ENCODE measurements at places on chromosomes 16 and 17.

DNA sequence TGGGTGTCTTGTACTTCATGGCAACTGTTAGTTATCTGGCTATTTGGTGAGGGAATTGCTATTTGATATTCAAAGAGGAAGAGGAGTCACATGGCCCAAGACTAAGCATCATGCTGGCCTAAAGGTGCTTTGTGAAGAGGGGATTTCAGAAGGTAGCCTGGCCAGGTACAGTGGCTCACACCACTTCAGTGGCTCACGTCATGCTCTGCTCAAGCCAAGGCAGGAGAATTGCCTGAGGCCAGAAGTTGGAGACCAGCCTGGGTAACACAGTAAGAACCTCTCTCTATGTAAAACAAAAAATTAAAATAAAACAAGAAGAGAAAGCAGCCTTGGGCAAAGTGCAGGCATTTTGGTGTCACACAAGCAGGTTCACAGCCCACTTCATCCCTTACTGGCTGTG is 6.4 kb upstream of the MT1B start:
- no peak for DNase-seq

- no peak for DNase-seq
Observed at GRCh38 chr17:81317530-81317821, 22.4 kb upstream of the SLC38A10 start.

DNA sequence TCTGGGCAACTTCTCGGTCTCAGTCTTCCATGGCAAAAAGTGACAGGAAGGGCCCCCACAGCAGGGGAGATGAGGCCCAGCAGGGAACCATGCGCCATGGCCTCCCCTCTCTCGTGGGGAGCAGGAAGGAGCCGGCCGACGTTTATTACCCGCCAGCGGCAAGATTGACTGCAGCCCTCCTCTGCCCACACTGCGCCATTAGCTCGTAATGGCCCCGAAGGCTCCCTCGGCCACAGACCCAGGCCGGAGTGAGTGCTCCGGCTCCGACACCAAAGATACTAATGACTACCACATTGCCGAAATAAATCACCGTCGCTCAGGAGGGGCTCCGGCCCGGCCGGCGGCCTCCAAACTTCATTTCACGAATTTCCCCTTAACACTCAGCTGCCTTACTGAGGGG is 226.9 kb downstream of the C16orf78 start:
- DNase-seq = no peak

- DNase-seq = no peak
Observed at GRCh38 chr17:16419929-16420271, 4.5 kb downstream of the TRPV2 start.

GRCh38 chr16:11383481-11384183 is 38.4 kb downstream of the RMI2 start:
- no peak for DNase-seq

GRCh38 chr16:82995924-82996441 is 369.2 kb downstream of the CDH13 start:
- no peak for DNase-seq

- DNase-seq = no peak
Observed at GRCh38 chr17:8821446-8822105, 22.4 kb upstream of the MFSD6L start.

- DNase-seq = no peak
Observed at GRCh38 chr16:50615891-50616290, 65.2 kb downstream of the SNX20 start.

GRCh38 chr17:48605991-48606891 is 1.5 kb upstream of the HOXB6 start:
- no peak for DNase-seq

DNA sequence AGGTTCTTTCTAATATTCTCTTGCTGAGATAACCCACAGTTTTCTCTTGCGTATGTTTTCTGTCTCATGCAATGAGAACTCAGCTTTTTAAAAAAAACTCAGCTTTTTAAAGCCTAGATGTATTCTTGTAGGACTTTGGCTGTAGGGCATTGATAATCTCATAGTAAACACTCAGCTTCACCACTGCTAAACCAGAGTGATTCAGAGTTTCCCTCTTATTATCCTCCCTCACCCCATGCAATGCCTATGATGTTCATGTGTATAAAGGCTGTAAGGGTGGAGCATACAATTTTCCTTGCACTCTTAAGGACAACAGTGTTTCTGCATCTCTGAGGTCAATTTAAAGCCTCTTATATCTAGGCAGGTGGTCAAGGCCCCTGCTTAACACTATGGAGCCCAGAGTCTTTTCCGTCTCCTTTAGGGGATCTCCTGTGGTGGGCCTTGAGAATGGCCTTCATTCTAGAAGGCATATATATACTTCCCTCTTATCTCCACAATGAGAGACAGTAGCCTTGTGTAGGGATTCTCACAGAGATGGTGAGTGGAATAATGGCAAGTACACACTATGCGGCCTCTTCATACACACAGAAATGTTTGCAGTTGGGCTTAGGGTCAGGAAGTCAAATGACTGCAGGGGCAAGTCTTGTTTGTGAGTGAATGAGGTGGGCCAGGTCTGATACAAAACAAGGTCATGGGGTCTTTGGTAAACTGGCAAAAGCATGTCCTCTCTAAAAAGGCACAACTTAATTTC is 279.6 kb downstream of the HS3ST3A1 start:
- no peak for DNase-seq

DNA sequence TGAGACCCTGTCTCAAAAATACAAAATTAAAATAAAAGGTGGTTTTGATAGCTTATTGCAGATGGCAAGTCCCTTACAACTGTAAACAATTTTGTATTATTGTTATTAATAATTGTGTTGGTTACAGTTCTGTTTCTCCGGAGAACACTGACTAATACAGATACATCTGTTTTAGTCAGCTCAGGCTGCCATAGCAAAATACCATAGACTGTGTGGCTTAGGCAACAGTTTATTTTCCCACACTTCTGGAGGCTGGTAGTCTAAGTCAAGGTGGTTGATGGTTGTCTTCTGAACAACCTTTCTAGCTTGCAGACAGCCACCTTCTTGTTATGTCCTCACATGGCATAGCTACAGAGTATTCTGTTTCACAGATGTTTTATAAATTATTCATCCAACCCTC is 14.2 kb upstream of the IL21R start:
- DNase-seq = no peak

GRCh38 chr16:81127051-81127450 is 30.9 kb upstream of the GCSH start:
- DNase-seq = no peak

- no peak for DNase-seq
Observed at GRCh38 chr16:11229906-11230305, 26.1 kb downstream of the SOCS1 start.

DNA sequence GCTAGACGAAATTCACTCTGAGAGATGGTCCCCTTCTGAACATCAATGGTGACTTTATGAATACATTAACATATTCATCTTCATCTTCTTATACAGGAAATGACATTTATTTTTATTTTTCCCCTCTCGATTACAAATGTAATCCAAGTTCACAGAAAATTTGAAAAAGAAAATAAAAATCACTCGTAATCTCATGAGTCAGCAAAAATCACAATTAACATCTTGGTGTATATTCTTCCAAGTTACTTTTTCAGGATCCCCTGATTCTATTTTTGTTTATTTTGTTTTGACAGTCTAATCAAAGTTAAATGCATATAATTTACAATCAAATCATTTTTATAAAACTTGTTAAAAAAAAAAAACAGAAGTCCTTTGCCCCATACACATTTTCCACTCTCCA is 27.6 kb downstream of the C16orf87 start:
- DNase-seq = no peak

DNA sequence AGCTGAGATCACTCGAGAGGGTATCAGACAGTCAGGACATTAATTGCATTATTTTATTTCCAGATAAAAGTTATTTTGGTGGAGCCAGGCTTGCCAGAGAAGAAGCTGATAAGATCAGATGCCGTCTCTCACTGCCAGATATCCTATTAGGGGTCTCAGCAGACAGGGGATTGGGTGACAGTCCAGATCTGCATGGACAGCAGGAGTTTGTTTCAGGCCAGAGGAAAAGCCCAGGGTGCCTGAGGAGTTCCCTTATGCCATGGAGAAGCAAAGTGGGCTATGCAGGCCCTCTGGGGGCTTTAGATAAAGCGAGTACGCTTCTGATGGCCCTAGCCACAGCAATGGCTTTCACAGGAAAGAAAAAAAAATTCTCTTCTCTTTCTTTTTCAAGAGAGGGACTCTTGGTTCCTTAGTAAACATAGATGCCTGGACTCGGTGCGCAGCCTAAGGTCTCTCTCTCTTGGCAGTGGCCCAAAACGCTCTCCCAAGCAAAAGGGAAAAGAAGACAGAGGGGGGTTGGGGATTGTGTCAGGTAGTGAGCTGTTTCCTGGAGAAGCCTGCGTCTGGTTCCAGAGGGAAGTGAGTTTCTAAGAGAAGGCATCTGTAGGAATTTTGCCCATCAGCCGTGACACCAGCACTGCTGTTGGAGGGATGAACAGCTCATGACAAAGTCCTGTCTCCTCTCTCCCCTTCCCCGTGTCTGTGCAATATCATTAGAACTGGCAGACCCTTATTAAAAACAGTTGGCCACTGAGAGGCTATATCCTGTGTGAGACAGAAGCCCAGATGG is 166.3 kb upstream of the FOXF1 start:
- DNase-seq = no peak

- DNase-seq = peak; percentile 75
Observed at GRCh38 chr17:18093616-18094408, 6.1 kb downstream of the DRG2 start.

DNA sequence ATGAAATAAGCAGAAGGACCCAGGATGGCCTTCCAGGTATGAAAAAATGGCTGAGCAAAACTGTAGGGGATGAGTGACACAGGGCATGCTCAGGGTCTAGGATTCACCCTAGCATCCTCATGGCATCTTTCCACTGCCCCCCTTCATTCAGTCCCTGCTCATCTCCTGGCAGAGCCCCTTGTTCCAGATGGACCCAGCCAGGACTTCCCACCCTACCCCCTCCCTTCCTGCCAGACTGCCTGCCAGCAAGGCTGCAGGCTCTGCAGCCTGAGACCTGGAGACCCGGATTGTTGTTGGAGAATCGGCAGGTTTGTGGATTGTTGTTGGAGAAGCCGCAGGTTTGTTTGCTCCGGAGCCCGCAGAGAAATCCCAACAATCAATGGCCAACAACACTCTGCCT is 6.6 kb downstream of the SEZ6 start:
- no peak for DNase-seq

- no peak for DNase-seq
Observed at GRCh38 chr16:76345163-76345661, 68.0 kb downstream of the CNTNAP4 start.

- DNase-seq = no peak
Observed at GRCh38 chr16:49623501-49624266, 232.2 kb downstream of the ZNF423 start.

GRCh38 chr17:10116267-10116666 is 82.1 kb downstream of the GAS7 start:
- no peak for DNase-seq

- DNase-seq = no peak
Observed at GRCh38 chr17:62921817-62922216, 44.2 kb upstream of the TANC2 start.

GRCh38 chr17:7417056-7417655 is 3.0 kb upstream of the SPEM1 start:
- DNase-seq = no peak

DNA sequence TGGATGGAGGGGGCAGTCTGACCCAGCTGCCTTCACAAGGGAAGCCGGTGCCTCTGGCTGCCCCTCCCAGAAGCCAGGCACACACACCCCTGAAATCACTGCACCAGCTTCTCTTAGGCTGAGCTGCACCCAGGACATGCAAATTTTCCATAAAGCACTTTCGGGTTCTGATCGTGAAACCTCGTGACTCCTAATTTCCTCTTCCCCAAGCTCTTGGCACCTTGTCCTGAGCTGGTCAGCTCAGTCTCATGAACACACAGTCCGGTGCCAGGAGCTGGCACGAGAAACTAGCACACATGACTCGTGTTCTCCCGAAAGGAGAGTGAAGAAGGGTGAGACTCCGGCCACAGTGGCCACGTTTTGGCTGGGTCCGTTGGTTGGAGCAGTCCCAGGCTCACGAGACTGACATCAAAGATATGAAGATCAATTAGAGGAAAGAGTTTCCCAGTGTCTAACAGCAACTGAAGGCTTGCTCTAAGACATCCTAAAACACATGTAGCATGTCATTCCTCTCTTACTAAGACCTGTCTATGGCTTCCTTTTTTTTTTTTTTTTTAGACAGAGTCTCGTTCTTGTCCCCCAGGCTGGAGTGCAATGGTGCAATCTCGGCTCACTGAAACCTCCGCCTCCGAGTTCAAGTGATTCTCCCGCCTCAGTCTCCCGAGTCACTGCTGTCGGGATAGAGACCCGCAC is 9.2 kb upstream of the ABR start:
- DNase-seq = no peak

- no peak for DNase-seq
Observed at GRCh38 chr16:62029947-62030346, 6.3 kb downstream of the CDH8 start.

DNA sequence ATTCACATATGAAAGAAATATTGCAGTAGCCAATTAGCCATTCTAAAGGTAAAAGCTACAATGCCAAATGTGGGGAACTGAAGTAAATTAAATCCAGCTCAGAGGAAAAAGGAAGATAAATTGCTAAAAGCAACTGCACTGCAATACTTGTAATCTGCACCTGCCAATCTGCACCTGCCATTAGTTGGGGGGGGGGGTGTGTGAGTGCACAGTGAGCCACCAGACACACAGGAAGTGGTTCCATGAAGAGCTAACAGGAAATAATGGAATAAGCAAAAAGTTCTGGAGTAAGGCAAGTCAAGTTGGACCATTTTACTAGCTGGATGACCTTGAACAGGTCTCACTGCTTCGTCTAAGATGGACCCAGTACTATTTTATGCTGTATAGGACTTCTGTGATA is 191.8 kb downstream of the PARN start:
- DNase-seq = no peak

DNA sequence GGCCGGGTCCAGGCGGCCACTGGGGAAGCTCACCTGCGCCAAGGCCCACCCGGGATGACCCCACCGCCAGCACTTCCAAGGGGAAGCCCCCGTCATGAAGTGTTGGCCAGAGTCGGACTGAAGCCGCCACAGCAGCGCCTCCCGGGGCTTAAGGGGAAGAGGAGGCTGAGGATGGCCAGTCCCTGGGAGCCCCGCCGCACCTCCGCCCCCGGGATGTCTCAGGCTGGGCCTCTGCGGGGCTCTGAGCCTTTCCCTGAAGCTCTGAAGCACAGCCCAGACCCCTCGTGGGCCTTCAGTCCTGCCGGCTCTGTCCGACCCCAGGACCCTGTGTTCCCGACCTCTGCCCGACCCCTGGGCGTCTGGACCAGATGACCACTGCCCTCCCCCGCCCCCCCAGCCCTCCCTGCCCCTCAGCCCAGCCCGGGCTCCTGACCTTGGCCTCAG is 42.8 kb upstream of the ACSF3 start:
- DNase-seq = no peak

DNA sequence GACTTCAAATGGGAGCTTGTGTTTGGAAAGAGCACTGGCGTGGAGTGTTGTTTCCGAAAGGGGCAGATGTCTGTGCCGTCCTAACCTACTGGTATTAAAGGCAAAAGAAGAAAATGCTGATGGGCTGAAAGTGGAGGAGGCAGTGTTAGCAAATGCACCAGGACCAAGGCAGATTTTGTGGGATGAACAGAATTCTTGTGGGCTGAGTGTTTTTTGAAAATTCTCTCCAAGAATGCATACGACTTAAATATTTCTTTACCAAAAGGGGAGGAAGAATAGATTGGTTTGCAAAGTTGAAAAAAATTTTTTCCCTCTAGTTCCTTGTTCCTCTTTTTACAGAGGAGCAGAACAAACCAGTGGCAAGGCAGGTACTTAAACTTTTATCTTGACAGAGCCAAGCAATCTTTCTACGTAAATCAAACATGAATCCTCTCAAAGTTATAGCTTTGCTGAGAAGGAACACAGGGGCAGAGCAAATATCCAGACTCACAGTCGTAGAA is 16.8 kb downstream of the MARCHF10 start:
- DNase-seq = no peak

GRCh38 chr16:85380905-85381737 is 232.0 kb upstream of the GSE1 start:
- no peak for DNase-seq

Measured in GM23338 (cell line).